ENCODE measurements at places on chromosomes 5 and 9.
A peak's percentile ranks its signal among the peaks of the same experiment; 100 is the strongest.

- no peak for DNase-seq
Measured at GRCh38 chr5:134649163-134649835, 714 bp downstream of the SEC24A start.

- DNase-seq: no peak
Measured at GRCh38 chr5:105475401-105475800, 1912.8 kb upstream of the NUDT12 start.

DNA sequence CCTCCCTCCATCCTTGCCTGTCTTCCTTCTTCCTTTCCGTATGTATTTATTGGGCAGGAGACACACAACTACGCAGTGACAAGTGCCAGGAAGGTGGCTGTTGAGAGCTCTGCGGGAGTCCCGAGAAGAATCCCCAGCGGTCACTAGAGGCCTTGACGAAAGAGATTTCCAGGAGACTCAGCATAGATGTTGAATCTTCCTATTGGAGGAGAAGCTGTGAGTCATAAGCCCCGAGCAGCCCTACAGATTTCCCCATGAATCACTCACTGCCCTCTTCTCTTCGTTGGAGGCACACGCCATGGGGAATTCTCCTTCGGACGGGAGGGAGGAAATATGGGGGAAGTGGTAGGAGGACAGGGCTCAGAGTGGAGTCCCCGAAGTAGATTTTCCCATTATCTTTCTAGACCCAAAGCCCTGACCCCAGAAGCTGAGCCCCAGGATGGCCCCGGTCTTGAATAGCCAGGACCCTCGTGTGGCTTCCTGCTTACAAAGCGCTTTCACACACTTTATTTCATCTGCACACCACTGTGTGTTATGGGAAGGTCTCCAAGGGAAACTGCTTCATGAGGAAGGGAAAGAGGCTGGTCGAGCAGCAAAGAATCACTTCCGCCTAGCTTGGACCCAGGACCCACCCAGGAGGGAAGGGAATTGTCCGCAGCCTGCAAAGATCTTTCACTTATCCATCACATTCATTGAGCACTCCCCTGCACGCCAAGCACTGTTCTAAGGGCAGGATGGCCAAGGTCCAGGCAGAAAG is 12.7 kb downstream of the DUSP1 start:
- no peak for DNase-seq

DNA sequence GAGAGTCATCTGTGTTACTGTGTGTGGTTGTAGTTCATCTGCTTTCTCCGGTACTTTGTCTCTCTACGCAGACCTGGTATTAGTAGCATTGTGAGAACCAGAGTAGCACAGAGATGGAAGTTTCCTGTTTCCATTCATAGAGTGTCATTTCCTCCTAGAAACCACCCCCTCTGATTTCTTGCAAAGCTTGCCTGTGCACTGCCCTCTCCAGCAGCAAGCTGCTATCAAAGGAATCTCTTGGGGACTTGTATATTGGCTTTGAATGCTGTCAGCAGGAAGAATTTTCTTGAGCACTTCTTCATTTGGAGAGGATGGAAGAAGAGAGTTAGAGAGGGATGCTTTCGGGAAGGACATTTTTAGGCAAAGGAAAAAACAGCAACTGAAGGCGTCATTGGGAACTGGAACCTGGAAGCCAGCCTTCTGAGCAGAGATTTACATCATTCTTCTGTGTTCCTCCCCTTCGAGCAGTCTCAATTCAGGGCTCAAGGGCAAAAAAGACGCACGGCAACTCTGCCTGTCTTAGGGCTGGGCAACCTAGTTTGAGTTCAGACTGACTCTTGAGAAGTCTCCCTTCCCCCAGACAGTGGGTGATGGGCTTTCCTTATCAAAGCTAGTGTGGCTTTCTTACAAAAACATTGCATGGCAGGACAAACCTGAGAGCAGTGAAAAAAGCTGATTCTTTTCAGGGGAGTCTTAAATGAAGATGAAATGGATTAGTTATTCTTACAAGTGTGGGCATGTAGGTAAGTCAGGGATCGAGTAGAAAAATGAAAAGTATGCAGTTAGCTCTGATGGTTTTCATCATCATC is 226.3 kb downstream of the AOPEP start:
- peak; percentile 12 for DNase-seq

GRCh38 chr9:133738640-133739225 is 581 bp upstream of the SARDH start:
- no peak for DNase-seq

GRCh38 chr5:135193213-135194125 is 159.4 kb upstream of the PITX1 start:
- no peak for DNase-seq

DNA sequence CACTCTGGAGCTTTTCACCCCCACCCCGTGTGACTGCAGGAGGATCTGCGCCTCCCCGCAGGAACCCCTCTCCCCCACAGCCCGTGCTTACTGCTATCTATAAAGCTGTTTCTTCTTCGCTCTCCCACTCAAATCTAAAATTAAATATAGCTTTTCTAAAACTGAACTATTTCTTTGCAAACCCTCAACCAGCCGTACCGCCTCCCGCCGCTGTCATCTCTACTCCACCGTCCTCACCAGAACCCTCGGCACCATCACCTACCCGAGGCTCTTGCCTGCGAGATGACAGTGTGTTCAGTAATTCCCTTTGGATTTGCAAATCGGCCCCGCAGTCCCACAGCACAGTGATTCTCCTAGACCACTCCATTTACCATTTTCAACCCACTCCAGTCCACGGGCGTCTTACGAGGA is 13.6 kb downstream of the LPCAT1 start:
- no peak for DNase-seq

DNA sequence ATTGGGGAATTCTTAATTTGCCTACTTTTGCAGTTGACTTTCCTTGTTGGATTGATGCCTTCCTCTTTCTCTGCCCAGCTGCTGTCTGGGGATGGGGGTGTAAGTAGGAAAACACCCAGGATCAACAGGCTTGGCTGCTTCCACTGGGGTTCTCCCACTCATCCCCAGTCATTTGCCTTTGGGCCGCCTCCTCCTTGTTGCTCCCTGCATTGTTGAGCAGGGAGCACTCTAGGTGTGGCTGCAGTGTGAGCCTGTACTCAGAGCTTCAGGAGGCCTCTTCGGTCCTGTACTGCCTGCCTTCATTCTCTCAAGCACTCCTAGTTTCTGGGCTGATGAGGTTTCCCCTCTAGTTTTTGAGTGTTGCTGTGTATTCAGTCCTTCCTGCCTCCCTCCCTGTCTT is 12.1 kb downstream of the RHOBTB3 start:
- no peak for DNase-seq

GRCh38 chr9:107049046-107049802 is 186.3 kb downstream of the ZNF462 start:
- no peak for DNase-seq

GRCh38 chr5:123865641-123866040 is 353.7 kb downstream of the CSNK1G3 start:
- no peak for DNase-seq

DNA sequence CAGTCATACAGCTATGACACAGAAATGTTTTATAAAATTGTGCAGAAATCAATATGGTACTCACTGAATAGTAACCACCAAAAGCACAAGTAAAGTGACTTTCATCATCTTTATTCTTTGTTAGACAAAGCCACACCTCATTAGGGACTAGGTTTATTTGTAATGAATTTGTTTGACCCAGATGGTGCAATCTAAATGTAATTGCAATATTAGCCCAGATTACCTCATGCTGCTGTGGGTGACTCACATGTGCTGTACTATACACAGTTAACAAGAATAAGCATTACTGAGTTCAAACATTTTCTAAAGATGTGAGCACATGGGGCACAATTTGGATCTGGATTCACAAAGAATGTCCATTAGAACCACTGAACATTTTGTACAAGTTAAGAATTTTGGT is 759.3 kb upstream of the TYRP1 start:
- DNase-seq: no peak

DNA sequence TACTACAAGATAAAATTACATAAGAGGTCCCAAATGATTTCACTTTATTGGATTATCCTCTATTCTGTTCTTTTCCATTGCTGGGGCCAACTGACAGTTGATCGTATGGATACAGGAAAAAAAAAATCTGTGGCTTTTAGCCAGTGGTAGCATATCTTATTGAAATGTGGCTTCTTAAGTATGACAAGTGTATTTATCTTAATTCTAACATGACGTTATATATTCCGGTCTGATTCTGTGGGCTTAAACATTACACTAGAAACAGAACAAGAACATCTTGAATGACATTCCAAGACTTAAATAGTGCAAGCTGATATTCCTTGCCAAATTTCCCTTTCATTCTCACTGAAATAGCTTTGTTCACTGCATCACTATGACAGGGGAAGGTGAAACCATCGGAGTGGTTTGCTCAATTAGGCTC is 117.9 kb downstream of the INSYN2B start:
- no peak for DNase-seq

DNA sequence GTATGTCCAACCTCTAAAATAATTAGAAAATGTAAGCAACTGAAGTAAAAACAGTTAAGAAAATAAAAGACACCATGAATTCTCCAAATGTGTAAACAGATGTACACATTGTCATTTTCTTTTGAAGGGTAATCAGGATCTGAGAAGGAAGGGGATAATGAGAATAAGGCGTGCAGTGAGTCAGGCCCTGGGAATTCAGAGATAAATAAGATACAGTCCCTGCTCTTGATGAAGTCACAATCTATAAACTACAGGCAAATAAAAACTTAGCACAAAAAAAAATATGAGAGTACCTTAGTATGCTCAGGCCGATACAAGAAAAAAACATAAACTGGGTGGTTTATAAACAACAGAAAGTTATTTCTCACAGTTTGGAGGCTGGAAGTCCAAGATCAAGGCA is 315.3 kb downstream of the DNAH5 start:
- no peak for DNase-seq

DNA sequence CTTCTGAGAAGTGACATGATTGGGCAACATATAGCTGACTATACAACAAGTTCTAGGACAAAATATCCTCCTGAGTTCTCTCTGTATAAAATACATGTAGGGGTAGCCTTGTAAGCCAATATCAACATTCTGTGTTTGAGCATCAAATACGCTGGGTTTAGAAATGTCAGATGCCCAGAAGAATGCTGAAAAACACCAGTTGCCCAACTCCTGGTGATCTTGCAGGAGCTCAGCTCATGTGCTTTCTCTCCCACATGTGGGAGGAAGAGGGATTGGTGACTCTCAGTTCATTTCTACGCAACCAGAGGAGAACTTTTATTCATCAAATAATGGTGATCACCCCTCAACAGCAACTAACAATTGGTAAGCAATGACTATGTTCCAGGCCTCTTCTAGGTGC is 810.9 kb upstream of the ACO1 start:
- DNase-seq: no peak

DNA sequence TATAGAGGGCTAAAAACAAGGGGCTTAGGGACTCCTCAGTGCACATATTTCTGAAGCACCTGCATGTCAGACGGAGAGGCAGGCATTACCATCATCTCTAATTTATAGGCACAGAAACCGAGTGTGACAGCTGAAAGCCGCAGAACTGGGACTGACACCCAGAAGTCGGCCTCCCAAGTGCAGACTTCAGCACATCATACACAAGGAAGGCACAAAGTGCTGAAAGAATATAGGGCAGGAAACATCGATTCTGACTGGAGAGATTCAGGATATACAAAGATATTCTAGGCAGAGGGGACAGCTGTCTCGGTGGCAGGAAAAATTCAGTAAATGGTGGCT is 11.2 kb downstream of the MRPS27 start:
- DNase-seq: no peak

GRCh38 chr5:56917534-56917933 is 8.1 kb downstream of the SETD9 start:
- DNase-seq: no peak

DNA sequence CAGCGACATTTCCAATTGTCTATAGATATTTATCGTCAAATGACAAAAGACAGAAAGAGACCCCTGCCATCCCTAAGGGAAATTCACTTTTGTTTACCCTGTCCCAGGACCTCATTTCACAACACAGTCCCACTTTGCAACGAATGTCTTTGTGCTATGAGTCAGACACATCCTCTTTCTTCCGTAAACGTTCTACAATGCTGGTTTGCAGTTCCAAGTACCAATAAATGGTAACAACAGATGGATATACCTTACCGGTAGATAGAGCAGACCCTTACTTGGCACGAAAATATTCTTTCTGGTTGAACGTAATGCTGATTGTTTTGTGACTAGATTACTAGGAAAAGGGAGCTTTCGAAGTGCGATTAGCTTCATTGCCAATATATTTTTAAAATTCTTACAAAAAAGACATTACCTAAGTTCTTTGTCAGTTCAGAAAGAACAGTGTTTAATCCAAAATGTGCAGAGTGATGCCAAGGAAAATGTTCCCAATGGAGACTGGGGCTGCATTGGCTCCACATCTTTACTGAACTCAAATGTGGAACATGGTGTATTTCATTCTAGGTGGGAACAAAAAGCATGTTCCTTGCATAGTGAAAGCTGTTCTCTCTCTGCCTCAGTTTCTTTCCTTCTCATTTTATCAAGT is 202.5 kb upstream of the SLC27A6 start:
- DNase-seq: no peak

DNA sequence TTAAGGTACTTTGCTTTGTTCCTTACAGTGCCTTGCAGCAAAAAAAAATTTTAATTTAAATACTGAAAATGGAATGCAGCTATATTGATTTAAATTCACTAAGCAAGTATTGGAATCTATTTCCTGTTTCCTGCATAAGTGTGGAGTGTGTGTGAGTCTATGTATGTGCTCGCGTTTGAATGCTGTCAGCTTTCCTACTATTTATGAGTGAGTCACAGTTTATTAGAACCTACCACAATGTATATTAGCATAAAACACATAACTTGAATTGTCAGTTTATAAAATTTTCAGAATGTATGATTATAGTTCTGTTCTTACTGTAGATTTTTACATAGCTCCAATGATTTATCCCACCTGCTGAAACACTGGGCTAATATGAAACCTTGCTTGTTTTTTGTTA is 302.1 kb downstream of the NR2F1-AS1 start:
- DNase-seq: no peak

DNA sequence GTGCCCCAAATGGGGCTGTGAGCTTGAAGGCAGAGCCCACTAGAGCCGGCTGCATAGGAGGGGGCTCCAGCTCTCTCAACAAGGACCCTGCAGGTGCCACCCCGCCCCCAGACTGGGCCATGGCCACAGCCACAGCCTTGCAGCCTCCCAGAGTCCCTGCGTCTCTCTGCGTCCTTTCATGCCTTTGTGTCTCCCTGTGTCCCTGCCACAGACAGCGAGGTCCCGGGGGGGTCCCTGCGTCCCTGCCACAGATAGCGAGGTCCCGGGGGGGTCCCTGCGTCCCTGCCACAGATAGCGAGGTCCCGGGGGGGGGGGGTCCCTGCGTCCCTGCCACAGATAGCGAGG is 6.3 kb downstream of the NOXA1 start:
- no peak for DNase-seq

GRCh38 chr9:133943781-133944745 is 48.1 kb downstream of the VAV2 start:
- no peak for DNase-seq

- peak; percentile 16 for DNase-seq
Measured at GRCh38 chr5:172005708-172006320, 624 bp downstream of the FBXW11 start.

GRCh38 chr9:115117999-115118878 is at the start of gene TNC:
Gene TNC, minus strand, starts transcription at chr9:115118157. Its CDS starts 27,139 bp downstream, at chr9:115091018.
- no peak for DNase-seq
